ENCODE measurements at places on chromosomes 6 and 20. TPM values are rescaled to one million over a fixed set of nuclear protein-coding genes. Genes with fewer than 3 reads are reported as not detected.

Gene CD83
- 5.8 TPM for total RNA-seq

Gene SLC17A2
- total RNA-seq = not detected

Gene PLEKHG1
- total RNA-seq = 3.9 TPM

Gene TXLNB
- 1.4 TPM for total RNA-seq

Gene POM121L2
- not detected for total RNA-seq

Gene TFEB
- 15.7 TPM for total RNA-seq

Gene AKAP12
- total RNA-seq = 1.1 TPM

Gene ZNF217
- 111 TPM for total RNA-seq

Gene CYP39A1
- total RNA-seq = not detected

Gene SIRPB2
- not detected for total RNA-seq

Gene OPRM1
- total RNA-seq = not detected

Gene LY6G6D
- not detected for total RNA-seq

Gene HLA-DQB1
- total RNA-seq = 6.3 TPM

Gene EDN1
- total RNA-seq = 0.28 TPM

Gene CEP43
- total RNA-seq = 19.5 TPM

Gene MACROD2
- not detected for total RNA-seq

Gene TREML2
- 0.39 TPM for total RNA-seq

Gene SLC12A5
- total RNA-seq = not detected

Gene POPDC3
- total RNA-seq = not detected

Gene GCM1
- 0.15 TPM for total RNA-seq

Gene HLA-DOA
- total RNA-seq = 0.69 TPM

Gene NNAT
- total RNA-seq = not detected

Gene SLC17A3
- 0.81 TPM for total RNA-seq

Gene TMEM181
- total RNA-seq = 28.0 TPM

Gene CALHM4
- not detected for total RNA-seq

Gene SLC16A10
- total RNA-seq = 9.8 TPM

Gene SLC22A23
- 7.9 TPM for total RNA-seq

Gene RIPOR3
- not detected for total RNA-seq

Gene SERINC3
- 90.1 TPM for total RNA-seq

Gene FOXS1
- not detected for total RNA-seq

Gene CLVS2
- total RNA-seq = not detected

Gene HINT3
- 10.6 TPM for total RNA-seq

Gene SLC2A4RG
- 124 TPM for total RNA-seq

Gene ZNF391
- total RNA-seq = 3.3 TPM

Gene ENPP4
- 11.1 TPM for total RNA-seq

Gene R3HDML
- not detected for total RNA-seq

Gene TAF11
- total RNA-seq = 26.1 TPM

Gene PPIL6
- total RNA-seq = 0.39 TPM

Gene HTR1E
- not detected for total RNA-seq

Gene EFCAB8
- 1.8 TPM for total RNA-seq
